ENCODE measurements at places on chromosomes 5 and 9.

GRCh38 chr5:88841212-88841611, 41.8 kb downstream of the MEF2C start:
- DNase-seq = no peak

DNA sequence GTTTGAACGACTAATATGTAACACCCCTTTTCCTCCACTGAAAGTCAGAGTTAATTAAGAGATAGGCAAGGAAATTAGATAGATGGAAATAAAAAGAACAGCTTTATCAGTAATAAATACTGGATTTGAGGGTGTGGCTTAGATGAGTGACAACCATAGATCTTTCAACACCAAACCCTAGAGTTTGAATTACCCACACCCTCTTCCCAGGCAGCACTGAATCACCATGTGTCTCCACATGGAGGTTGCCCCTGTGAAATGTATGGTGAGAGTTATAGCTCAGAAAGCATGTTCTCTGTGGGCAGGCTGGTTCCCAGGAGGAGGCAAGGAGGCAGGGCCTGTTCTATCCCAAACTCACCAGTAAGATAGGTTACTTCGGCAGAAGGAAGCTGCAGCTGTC, 69.7 kb downstream of the TMEM174 start:
- DNase-seq = no peak

DNA sequence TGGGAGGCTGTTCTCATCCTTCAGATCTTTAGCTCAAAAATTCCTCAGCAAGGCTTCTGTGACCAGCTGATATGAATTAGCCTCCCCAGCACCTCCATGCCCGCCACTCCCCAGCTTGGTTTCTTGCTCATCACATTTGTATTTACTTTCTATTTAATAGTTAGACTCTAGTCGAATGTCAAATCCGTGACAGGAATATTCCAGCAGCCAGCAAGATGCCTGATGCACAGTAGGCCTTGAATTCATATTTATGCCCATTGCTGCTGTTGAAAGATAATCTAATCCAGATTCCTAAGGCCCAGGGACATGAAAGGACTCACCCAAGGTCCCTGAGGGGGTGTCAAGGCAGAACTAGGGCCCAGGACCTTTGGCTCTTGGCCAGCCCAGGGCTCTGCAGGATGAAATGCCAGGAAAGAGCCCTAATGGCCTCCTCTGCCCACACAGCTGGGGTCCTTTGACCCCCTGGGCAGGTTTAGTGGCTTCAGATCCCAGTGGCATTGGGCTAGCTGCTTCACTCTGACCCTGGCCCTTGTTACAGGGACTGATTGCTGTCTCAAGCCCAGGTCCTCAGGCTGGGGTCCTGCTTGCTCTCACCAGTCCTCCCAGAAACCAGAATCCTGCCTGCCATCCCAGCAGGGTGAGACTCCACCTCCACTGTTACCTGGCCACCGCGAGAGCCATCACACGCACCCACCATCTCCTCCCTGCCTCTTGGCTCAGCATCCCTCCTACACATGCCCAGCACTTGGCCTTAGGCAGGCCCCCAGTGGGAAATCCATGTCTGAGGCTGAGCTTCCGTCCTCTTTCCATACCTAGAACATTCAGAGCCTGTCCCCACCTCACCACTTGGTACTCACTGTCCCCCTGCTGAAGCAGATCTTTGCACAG, 7.3 kb downstream of the CSF1R start:
- DNase-seq = no peak

DNA sequence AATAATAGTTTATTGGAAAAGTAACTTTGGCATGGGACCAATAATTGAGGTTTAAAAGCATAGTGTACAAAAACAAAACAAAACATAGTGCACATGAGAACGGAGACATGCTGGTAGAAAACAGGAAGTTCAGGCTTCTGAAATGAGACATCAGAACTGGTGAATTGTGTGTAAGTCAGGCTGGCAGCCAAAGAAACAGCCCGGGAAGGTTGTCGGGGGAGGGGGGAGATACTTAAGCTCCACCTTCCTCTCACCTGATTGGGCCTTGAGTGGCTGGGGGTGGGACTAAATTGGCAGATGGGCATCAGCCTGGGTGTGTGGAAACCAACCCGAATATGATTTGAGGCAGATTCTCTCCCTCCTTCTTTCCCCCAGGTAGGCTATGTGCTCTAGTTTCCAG, 256.3 kb downstream of the SMARCA2 start:
- DNase-seq = peak; percentile 6

DNA sequence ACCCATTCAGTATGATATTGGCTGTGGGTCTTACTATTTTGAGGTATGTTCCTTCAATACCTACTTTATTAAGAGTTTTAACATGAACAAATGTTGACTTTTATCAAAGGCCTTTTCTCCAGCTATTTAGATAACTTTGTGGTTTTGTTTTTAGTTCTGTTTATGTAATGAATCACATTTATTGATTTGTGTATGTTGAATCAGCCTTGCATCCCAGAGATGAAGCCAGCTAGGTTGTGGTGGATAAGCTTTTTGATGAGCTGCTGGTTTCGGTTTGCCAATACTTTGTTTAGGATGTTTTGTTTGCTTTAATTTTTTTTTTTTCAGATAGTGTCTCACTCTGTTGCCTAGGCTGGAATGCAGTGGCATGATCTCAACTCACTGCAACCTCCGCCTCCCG, 609.0 kb upstream of the COX7C start:
- no peak for DNase-seq

DNA sequence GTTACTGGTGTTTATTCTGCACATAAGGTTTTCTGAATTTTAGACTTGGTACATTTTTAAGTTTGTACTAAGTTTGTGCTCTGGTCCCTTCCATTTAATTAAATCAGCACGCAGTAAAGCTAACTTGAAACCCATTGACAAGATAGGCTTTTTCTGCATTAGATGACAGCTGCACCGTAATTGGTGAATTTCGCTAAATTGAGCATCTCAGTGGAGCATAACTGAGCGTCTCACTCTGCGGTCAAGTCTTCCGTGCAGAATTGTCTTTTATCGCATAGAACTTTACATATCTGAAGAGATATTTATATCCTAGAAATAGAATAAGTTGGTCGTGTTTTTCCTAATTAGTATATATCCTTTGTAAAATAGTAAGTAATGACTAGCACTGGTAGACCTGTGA, 4.1 kb downstream of the SUB1 start:
- no peak for DNase-seq

GRCh38 chr9:88979791-88980190, 11.5 kb upstream of the S1PR3 start:
- DNase-seq = no peak

Data from HEK293T (cell line).